GM03348 (cell line): ENCODE measurements at places on chromosomes 4 and X.

DNA sequence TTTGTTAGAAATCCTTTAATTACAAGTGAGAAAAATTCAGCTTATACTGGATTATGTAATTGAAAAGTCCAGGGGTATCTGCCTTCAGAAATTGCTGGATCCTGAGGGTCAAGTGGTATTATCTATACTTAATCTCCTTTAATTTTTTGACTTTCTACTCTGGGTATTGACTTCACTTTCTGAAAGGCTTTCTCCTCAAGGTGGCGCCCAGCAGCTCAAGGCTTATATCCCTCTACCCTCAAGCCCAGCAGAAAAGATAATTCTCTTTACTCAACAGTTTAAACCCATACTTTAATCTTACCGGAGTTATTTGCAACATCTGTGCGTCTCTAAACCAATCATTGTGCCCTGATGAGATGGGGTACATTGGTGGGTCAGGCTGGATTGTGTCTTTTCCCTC lies 129.5 kb downstream of the LARP7 start:
- peak; percentile 61 for DNase-seq

GRCh38 chr4:79684516-79684915 lies 276.5 kb upstream of the GK2 start:
- no peak for DNase-seq

GRCh38 chrX:48474127-48474526 lies 1.9 kb upstream of the FTSJ1 start:
- no peak for DNase-seq

DNA sequence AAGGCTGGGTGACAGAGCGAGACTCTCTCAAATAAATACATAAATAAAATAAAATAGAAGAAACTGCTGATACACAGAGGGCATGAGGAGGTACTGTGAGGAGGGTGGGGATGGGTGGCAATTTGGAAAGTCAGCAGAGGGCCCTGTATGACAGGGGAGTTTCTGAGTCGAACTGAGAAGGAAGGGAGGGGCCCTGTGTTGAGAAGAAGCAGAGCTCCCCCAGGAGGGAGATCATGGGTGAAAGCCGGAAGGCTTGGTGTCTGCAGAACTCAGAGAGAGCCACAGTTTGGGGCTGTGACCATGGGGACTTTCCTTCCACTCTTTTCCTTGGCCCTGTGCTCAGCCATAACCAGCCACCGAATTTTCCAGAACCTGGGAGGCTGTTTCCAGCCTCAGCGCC lies 24.8 kb upstream of the AFAP1 start:
- no peak for DNase-seq

DNA sequence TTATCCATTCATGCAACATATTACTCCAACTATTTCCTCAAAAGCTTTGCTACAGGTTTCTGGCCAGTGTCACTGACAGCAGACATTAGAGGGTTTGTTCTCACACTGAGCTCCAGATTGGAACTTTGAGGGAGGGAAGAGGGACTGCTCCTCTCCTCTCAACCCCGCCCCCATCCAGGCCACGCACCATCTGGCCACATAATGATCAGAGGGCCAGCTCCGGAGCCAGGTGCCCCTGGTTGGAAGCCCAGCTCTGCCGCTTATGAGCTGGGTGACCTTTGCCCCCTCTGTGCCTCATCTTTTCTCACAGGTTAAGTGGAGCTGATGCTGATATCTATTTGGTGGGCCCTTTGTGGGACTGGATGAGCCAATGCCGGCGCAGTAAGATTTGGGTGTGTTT lies 55.8 kb downstream of the C4orf50 start:
- DNase-seq = no peak
